ENCODE measurements at places on chromosomes 5 and 9. TPM values are rescaled to one million over a fixed set of nuclear protein-coding genes. Genes with fewer than 3 reads are reported as not detected.

The IQGAP2 gene
- 3.7 TPM for total RNA-seq

The SPATA31A3 gene
- not detected for total RNA-seq

The GLT6D1 gene
- total RNA-seq = not detected

The SAXO1 gene
- total RNA-seq = not detected

The MYMK gene
- total RNA-seq = not detected

The ADAMTS6 gene
- 1.8 TPM for total RNA-seq

The ARHGEF39 gene
- total RNA-seq = not detected

DNA sequence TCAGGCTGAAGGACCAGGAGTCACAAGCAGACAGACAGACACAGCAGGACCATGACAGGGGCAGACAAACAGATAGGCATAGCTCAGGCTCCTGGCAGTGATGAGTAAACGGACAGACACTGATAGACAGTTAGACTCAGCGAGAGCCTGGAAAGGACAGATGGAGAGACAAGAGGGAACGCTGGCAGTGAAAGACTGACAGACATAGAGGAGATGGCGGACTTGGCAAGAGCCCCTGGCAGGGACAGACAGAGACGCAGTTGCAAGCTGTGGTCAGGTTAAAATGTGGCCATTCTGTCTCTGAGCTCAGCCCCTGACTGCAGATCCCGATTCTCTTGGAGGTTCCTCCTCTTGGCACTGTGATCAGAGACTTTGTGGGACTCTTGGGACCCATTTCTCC lies 13.6 kb downstream of the CSF2 start:
- H3K27me3 ChIP-seq = no peaks in the 10 kb centered on the region
- no peak overlapping the region for H3K4me3 ChIP-seq
- no peak for DNase-seq
- no peak overlapping the region for H3K27ac ChIP-seq

DNA sequence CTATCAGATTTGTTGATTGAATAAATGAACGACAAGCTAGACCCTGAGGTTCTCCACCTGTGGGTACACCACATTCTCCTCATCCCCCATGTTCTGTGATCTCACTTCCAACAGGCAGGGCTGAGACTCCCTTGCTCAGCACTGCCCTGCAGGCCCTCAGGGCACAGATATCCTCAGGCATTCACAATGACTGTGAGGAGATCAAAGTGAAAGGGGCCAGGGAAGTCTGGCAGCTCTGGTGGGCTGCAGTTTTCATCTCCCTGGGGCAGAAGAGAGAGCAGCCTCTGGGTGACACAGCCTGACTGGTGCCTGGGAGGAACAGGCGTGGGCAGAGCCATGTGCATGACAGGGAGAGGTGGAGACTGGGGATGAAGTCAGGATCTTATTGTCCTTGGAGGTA lies 142.4 kb upstream of the C9orf72 start:
- H3K4me3 ChIP-seq = no peak overlapping the region
- no peak overlapping the region for H3K27ac ChIP-seq
- H3K4me1 ChIP-seq = no peaks in the 10 kb centered on the region

DNA sequence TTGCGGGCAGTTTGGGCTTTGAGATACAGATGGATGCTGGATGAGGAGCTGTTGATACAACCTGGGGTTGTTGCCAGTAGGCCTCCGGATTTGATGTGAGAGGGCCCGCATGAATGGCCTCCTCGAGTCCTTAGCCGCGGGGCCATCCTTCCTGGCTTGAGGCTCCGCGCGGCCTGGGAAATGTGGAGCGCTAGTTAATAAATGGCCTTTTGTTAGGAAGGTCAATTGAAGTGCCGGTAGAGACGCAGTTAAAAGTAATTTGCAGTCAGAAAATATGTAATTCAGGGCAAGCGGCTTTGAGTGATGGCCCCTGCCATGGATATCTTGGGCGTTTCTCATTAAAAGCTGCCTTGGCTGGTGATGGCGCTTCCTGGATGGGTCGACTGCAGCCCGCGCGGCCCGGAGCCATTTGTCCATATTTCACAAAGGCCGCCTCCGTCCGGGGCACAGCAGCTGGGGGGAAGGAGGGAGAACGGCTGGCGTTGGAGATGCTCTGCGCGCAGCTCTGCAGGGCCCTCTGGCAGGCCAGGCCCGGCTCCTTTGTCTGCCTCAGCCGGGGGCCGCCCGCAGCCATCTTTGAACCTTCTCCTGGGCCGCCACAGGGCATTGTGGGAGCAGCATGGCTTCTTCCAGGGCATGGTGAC lies 11.2 kb downstream of the MVB12B start:
- peaks cover 21% of the 10 kb centered on the region for H3K36me3 ChIP-seq
- H3K4me1 ChIP-seq = peaks cover 31% of the 10 kb centered on the region
- DNase-seq = no peak
- no peaks in the 10 kb centered on the region for H3K27me3 ChIP-seq
- no peak overlapping the region for H3K4me3 ChIP-seq

DNA sequence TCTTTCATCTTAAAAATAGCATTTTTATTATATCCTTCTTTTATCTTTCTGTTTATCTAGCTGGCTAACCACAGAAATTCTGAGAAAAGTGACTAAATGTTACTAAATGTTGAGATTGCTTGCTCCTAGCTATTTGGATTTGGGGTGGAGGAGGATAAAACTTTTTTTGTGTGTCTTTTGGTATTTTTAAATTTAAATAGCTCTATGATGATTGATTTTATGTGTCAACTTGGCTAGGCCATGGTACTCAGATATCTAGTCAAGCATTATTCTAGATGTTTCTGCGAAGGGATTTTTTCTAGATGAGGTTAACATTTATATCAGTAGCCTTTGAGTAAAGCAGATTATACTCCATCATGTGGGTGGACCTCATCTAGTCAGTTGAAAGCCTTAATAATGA lies 75.0 kb downstream of the GCNT1 start:
- H3K4me1 ChIP-seq = peaks cover 15% of the 10 kb centered on the region
- H3K36me3 ChIP-seq = no peaks in the 10 kb centered on the region
- DNase-seq = no peak
- H3K4me3 ChIP-seq = no peak overlapping the region

GRCh38 chr5:43875741-43876140 lies 272.8 kb downstream of the NNT start:
- H3K27me3 ChIP-seq = no peaks in the 10 kb centered on the region
- H3K27ac ChIP-seq = no peak overlapping the region
- H3K4me1 ChIP-seq = peaks cover 7% of the 10 kb centered on the region
- H3K4me3 ChIP-seq = no peak overlapping the region
- DNase-seq = no peak

GRCh38 chr9:131323629-131324028 lies 34.1 kb downstream of the PLPP7 start:
- no peak overlapping the region for H3K4me3 ChIP-seq
- no peaks in the 10 kb centered on the region for H3K4me1 ChIP-seq
- no peaks in the 10 kb centered on the region for H3K27me3 ChIP-seq
- no peaks in the 10 kb centered on the region for H3K36me3 ChIP-seq

DNA sequence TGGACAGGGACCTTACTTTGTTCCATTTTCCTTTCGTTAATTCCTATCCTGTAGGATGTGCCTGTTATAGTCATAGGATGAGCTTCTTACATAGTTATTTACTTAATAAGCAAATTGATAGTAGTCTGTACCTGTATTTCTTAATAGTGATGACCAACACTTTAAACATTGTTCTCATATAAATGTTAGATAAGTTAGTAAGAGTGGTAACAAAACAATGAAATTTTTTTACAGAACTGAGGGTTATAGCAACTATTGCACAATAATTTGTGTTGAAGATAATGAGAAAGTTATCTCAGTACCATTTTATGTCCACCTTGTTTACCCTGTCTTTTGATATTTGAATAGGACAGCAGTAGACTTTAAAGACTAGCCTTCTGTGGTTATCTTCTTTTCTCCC lies 162.9 kb upstream of the ELL2 start:
- H3K4me1 ChIP-seq = peaks cover 17% of the 10 kb centered on the region
- no peak overlapping the region for H3K4me3 ChIP-seq

GRCh38 chr5:107389130-107389774 lies 281.5 kb downstream of the EFNA5 start:
- H3K27ac ChIP-seq = peak overlapping the region; percentile 74
- no peak for DNase-seq
- H3K4me1 ChIP-seq = no peaks in the 10 kb centered on the region
- H3K4me3 ChIP-seq = no peak overlapping the region
- no peaks in the 10 kb centered on the region for H3K27me3 ChIP-seq
- H3K36me3 ChIP-seq = no peaks in the 10 kb centered on the region

DNA sequence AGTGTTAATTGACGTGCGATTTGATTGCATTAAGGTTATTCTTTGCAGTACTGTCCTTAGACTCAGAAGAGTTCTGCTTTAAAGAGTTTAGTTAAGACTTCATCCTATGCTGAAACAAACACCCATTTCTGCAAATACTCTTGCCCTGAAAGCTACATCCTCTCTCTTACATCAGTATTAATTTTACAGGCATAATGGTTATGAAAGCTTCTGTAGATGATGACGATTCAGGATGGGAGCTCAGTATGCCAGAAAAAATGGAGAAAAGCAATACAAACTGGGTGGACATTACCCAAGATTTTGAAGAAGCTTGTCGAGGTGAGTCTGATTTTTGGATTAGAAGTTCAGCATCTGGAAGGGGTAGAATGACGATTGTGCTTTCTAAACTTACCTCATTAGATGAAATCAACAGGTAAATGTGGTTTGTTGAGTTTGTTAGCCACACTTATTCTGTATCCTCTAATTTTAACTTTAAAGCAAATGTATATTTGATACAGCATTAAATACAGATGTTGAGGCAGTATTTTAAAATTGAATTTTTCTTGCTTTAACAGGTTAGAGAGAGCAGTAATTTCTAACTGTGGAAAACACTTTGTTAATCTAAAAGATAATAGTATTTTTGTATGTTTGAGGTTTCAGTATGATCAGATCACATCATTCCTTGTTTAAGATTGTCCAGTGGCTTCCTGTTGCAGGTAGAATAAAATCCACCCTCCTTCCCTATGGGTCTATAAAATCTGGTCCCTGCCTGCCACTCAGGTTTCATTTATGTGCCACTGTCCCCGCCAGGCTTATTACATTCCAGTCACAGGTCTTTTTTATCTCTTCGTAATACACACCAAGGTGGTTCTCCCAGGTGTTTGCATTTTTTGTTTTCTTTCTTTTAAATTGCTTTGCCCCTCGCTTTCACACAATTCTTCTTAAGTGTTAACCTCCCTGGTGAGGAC lies 1.3 kb downstream of the NAA35 start:
- H3K4me3 ChIP-seq = peak overlapping the region; percentile 95
- no peak for DNase-seq
- no peaks in the 10 kb centered on the region for H3K36me3 ChIP-seq
- H3K27ac ChIP-seq = peak overlapping the region; percentile 98
- peaks cover 40% of the 10 kb centered on the region for H3K4me1 ChIP-seq

- no peaks in the 10 kb centered on the region for H3K27me3 ChIP-seq
- H3K27ac ChIP-seq = peak overlapping the region; percentile 31
- H3K36me3 ChIP-seq = no peaks in the 10 kb centered on the region
- H3K4me3 ChIP-seq = no peak overlapping the region
Measured at GRCh38 chr5:38666668-38667498, 110.4 kb upstream of the LIFR start.

GRCh38 chr9:8256880-8257279 lies 457.3 kb upstream of the DMAC1 start:
- no peak for DNase-seq
- no peaks in the 10 kb centered on the region for H3K4me1 ChIP-seq
- H3K27ac ChIP-seq = no peak overlapping the region
- H3K4me3 ChIP-seq = no peak overlapping the region
- no peaks in the 10 kb centered on the region for H3K27me3 ChIP-seq

DNA sequence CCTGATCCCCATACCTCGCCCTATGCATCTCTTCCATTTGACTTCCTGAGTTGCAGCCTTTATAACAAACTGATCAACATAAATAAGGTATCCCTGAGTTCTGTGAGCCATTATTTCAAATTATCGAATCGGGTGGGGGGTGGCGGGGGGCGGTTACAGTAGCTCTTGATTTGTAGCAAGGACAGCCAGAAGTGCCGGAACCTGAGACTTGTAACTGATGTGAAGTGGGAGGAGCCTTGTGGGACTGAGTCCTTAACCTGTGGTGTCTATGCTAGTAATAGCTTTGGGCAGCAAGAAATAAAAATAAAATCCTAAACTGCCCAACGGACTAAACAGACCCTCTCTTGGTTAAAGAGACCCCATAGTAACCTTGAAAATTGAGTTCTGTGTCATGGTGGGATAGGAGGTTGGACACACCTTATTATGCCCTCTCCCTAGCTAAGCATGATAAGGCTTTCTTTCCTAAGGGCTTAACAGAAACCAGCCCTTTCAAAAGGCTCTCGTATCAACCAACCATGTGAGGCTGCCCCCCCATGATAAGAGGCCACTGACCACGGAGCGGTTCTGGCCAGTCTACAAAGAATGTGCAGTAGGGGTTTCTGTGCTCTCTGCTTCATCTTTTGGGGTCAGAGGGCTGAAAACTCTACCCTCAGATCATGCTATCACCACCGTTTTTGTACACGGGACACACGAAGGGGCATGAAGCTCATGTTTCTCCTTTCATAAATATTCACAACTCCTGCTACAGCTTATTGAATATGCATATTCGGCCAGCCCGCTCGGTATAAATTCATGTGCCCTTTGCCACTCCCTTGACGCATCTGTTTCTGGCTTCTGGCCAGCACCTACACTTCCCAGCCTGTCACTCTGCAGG lies 39.5 kb upstream of the IQGAP2 start:
- no peak overlapping the region for H3K27ac ChIP-seq
- no peak for DNase-seq
- H3K4me3 ChIP-seq = no peak overlapping the region
- H3K27me3 ChIP-seq = no peaks in the 10 kb centered on the region

- H3K27me3 ChIP-seq = no peaks in the 10 kb centered on the region
- no peak overlapping the region for H3K4me3 ChIP-seq
- H3K36me3 ChIP-seq = no peaks in the 10 kb centered on the region
- DNase-seq = no peak
Measured at GRCh38 chr5:57280853-57281252, 107.0 kb downstream of the GPBP1 start.

- no peak overlapping the region for H3K27ac ChIP-seq
- H3K4me3 ChIP-seq = no peak overlapping the region
- H3K36me3 ChIP-seq = no peaks in the 10 kb centered on the region
- no peaks in the 10 kb centered on the region for H3K4me1 ChIP-seq
- H3K27me3 ChIP-seq = peaks cover 10% of the 10 kb centered on the region
- DNase-seq = no peak
Measured at GRCh38 chr5:122321921-122322320, 9.9 kb downstream of the SNCAIP start.

DNA sequence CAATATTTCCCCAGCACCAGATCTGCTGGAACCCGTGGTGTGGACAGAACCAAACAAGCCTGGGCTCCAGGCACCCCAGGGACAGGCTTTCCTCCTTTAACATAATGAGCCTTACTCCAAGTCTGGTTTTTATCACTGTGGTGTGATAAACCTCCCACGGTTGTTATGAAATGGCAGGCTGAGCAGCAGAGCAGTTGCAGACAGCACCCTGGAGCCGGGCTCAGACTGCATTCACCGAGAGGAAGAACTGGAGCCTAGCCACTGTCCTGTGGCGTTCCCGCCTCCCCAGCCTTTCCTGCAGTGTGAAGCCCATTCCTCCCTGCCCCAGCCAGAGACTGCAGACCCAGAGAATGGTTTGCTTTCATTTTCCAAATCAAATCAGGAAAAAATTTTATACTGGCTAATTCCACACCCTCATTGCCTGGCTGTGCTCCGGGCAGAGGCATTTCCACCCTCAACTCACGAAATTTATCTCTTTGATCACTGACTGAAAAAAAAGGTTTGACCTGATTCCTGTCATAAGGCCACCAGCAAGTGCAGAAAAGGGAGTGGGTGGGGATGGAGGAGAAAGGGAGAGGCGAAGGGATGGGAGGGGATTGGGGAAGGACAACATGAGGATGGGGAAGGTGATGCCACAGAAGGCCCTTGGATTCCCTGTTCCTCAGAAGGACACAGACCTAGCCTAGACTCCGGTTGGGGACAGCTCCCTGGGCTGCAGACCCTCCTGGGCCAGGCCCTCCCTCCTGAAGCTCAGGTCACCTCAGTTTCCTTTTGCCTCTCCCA lies 18.9 kb downstream of the IPPK start:
- DNase-seq = peak; percentile 57
- no peaks in the 10 kb centered on the region for H3K27me3 ChIP-seq
- H3K27ac ChIP-seq = no peak overlapping the region
- peaks cover 6% of the 10 kb centered on the region for H3K4me1 ChIP-seq
- H3K36me3 ChIP-seq = peaks cover 14% of the 10 kb centered on the region
- H3K4me3 ChIP-seq = no peak overlapping the region

Measured in heart right ventricle (tissue), 16 donors.